CD8-positive, alpha-beta T cell (primary cell): ENCODE measurements at places on chromosomes 6 and 20.

GRCh38 chr6:15153191-15153590 lies 92.7 kb upstream of the JARID2 start:
- no peak for DNase-seq

- DNase-seq = no peak
Measured at GRCh38 chr6:33779290-33779689, 9.6 kb downstream of the LEMD2 start.

GRCh38 chr20:4104045-4104444 lies 88.7 kb upstream of the RNF24 start:
- DNase-seq = no peak

- DNase-seq = no peak
Measured at GRCh38 chr6:87903323-87903722, 144.3 kb upstream of the SPACA1 start.

DNA sequence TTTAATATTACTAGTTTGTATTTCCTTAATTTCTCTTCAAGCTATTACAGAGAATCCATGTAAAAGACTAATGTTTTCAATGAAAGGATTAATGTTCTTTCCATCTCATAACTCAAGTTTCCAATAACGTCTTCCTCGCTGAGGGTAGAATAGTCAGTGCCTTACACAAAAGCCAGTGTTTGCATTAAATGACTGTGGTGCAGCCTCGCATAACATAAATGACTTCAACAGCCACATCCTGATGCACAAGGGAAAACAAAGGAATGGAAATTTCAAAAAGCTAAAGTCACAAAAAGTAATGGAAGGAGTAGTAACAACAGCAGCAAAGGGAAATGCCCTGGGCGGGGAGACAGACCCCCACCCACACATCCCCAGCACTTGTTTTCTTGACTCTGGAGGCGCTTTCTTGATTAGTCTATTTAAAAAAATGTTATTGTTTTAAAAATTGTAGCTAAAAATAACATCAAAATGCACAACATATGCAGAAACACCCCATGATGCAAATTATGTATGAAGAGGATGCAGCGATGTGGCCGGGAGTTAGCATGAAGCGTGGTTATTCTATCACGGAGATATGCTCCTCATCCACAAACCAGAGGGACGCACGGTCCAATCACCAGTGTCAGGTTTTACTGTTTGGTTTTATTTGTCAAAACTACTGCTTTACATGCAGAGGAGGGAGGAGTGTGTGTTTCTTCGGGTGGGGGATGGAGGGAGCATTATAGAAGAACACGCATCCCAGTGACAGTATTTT lies 228.6 kb downstream of the GMPR start:
- DNase-seq = no peak

DNA sequence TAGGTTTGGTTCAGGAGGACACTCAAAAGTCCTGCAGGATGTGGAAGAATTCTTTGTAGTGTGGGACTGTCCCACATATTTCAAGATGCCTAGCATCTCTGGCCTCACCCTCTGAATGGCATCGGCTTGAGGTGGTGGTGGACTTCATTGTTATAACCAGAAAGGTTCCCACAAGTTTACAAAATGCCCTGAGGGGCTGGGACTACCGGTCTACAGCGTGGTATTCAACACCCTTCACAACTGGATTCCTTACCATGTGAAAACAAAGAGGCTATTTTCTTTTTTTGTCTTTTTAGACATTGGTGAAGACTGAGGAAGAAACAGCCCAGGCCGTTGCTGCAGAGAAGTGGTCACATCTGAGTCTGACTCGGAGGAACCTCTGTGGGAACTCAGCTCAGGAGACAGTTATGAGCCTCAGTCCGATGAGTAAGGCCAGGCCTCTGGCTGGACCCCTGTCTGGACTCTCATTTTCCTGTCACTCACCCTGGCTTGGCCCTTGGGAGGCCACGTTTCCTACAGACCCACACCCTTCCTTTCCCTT lies 15.2 kb downstream of the PGBD1 start:
- DNase-seq = no peak

DNA sequence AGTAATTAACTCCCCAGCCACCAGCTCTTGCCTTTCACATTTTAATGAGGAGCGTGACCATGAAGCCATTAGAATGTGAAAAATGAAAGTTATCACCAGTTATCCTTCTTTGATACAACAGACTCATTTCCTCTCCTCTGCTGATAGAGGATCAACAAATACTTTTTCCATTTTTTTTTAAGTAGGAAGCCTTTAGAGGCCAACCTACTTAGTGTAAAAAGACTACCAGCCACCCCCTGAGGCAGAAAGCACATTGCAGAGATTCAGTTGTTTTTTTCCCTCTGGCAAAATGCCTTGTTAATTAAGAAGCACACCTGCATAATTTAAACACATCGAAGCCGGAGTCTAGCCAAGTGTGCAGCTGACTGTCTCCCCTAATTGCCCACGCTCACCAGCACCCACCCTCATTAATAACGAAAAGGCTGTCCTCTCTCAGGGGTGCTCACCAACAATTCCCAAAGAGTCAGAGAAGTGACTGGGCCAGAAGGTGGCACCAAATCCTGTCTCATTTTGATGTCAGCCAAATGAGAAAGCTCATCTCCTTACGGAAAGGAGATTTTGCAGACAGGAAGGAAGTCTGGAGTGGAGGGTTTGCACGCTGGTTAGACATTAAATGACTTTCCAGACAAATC lies 60.9 kb upstream of the MC3R start:
- no peak for DNase-seq

DNA sequence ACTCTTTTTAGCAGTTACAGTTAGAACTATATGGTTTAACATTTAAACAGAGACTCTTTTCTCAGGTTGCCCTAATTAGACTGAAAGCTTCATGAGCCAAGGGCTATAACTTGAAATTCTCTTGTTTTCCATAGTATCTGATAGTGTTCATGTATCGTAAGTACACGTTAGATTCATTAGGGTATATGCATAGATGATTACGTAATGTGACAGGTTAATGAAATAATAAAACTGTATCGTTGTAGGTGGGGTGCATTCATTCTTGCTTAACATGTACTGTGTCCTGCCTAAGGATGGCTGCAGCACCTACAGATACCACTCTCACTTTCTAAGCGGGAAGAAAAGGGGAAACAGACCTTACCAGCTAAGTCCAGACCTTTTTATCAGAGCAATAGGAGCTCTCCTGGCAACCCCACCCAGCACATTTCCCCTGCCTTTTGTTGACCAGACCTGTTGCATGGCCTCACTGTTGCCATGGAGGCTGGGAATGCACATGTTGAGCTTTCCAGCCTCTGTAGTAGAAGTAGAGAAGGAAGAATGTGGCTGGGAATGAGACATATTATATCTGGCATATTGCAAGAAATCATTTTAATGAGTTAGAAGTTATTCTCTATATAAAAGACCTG lies 83.0 kb downstream of the MAP3K4 start:
- DNase-seq = no peak

GRCh38 chr6:43290339-43290904 lies 7.6 kb upstream of the SLC22A7 start:
- DNase-seq = no peak

DNA sequence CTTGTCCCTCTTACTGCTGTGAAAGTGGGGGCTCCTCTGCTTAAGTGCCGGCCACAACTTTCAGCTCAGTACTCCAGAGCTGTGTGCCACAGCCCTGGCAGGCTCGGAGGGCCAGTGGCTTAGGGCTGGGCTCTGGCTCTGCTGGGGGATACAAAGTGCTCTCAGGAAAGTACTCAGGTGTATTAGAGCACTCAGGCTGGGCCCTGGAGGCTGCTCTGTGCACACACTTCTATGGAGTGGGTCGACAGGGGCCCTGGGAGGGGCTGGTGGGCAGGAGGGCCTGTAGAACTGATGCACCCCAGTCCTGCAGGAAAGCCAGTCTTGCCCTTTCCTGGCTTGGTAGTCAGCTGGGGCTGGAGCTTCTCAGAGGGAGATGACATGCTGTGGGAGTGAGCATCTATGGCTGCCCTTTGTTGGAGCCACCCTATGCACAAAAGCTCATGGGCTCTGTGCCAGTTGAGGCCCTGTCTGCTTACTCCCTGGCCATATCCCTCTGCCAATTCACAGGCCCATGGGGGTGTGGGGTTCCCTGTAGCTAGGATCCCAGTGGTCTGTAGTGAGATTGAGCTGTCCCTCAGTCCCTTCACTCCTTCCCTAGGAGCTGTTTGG lies 22.0 kb downstream of the CENPW start:
- DNase-seq = no peak
